ENCODE measurements at places on chromosomes 5 and 9.

- DNase-seq: no peak
These were observed 2.8 kb upstream of the PFN3 start for GRCh38 chr5:177403102-177403791.

- DNase-seq: no peak
These were observed 3.3 kb upstream of the IL31RA start for GRCh38 chr5:55847837-55848236.

- DNase-seq: no peak
These were observed 29.0 kb downstream of the ROPN1L start for GRCh38 chr5:10470669-10471068.

DNA sequence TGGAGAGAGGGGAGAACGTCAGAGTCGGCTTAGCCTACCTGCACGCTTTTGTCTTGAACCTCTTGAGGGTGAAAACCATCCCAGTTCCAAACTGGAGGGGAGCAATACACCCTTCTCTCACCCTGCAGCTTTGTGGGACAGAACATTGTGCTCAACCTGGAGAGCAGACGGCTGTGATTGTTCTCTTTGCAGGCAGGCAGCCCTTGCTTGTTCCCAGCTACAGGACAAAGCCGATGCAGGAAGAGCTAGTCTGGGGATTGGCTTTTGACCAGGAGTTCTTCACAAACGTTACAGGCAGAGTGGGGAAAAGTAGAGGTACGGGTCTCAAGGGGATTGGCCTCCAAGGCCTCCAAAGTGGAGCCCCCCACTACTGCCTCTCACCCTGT is 33.9 kb upstream of the ARHGAP26 start:
- DNase-seq: no peak

GRCh38 chr5:68140763-68141162 is 74.8 kb upstream of the PIK3R1 start:
- no peak for DNase-seq

DNA sequence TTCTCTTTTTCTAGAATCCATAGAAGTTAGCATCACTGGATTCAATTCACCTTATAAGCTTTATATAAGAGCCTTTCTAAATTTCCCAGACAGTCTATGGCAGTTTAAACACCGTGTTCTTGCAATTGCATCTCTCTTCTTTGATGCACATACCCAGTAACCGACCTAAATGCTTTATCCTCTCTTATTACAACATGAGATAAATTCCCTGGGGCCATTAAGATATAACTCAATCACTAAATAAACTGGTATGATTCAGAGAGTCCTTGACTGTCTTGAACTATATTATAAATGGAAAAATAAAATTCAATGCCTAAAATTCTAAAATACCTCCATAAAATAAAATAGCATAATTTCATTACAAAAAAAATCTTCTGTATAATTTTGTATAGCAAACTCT is 98.1 kb downstream of the DIRAS2 start:
- DNase-seq: no peak

GRCh38 chr5:87411586-87411972 is 1.2 kb downstream of the CCNH start:
- DNase-seq: no peak

DNA sequence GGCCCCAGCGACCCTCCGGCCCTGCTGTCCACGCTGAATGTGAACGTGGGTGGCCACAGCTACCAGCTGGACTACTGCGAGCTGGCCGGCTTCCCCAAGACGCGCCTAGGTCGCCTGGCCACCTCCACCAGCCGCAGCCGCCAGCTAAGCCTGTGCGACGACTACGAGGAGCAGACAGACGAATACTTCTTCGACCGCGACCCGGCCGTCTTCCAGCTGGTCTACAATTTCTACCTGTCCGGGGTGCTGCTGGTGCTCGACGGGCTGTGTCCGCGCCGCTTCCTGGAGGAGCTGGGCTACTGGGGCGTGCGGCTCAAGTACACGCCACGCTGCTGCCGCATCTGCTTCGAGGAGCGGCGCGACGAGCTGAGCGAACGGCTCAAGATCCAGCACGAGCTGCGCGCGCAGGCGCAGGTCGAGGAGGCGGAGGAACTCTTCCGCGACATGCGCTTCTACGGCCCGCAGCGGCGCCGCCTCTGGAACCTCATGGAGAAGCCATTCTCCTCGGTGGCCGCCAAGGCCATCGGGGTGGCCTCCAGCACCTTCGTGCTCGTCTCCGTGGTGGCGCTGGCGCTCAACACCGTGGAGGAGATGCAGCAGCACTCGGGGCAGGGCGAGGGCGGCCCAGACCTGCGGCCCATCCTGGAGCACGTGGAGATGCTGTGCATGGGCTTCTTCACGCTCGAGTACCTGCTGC is 839 bp downstream of the KCNV2 start:
- no peak for DNase-seq

DNA sequence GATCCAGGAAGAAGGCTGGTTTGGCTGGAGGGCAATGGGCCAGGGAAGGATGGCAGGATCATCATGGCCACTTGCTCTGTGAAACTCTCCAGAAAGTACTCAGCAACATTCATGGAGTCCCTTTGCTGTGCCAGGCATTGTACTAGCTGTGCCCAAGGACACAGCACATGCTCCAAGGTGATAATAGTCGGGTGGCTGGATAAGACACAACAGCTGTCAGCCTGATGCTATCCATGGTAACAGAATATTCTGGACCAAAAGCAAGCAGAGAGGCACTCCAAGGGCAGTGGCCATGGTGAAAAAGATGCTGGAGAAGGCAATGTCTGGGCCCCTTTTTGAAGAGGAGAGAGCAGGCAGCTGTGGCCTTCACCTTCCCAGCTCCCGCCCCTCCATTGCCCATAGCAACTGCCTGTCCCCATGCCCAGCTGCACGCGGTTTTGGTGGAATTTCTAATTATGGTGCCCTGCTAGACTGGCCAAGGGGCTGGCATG is 113.8 kb upstream of the CPEB4 start:
- no peak for DNase-seq

- DNase-seq: no peak
These were observed 70.6 kb downstream of the DCP2 start for GRCh38 chr5:113047234-113047633.

DNA sequence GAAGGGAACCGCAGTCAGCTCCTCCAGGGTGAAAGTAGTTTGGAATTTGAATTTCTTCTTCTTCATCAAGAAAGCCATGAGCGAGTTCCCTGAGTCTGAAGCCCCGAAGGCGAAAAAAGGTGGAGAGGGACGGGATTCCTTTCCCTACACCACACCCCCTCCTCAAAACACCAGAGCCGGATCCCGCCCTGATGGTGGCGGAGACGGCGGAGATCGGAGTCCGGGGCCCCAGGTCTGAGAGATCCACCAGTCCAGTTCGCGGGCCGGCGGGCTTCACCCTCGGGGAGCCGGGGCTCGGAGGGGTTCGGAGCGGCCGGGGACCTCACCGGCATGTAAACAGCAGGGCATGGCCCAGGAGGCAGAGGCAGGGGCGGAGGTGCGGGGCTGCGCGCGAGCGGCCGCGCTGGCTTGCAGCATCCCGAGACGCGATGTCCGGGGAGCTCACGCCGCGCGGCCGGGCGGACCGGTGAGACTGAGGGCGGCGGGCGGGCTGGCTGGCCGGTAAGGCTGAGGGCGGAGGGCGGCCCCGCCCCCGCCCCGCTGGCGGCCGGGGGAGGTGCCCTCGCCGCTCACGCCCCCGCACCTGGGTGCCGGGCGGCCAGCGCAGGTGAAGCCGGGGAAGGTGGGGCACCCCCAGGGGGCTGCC is 606 bp downstream of the EEIG1 start:
- peak; percentile 36 for DNase-seq

GRCh38 chr5:91127456-91128081 is 255.5 kb downstream of the ARRDC3 start:
- DNase-seq: no peak

DNA sequence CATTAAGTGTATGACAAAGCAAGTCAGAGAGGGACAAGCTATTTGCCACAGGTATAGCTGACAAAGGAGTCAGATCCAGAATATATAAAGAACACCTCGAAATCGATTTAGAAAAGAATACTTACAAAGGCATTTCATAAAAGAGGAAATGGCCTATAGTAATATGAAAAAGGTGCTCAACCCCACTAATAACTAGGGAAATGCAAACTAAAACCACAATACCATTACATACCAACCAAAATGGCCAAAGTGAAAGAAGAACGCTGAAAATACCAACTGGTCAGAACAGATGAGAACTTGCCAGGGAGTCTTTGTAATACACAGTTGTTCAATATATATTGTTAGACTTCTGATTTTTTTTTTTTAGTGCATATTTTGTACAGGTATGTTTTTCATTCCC is 152.9 kb downstream of the CDC42SE2 start:
- no peak for DNase-seq

GRCh38 chr5:134521841-134522240 is 3.6 kb upstream of the JADE2 start:
- no peak for DNase-seq

DNA sequence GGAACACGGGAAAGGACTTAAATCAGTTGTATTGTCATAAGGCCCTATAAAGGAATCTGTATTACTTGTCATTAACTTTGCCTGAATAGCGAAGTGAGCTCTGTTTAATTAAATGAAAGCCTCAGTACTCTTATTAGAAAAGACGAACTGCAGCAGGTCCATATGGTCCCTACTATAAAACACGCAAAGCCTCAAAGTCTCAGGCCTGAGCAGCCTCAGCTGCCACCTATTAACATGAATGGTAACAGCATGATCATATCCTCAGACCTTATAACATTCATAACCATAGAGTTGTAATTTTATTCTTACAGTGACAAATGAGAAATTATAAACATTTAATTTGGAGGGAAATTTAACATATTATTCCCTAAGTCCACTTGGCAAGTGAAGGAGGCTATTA is 1113.7 kb upstream of the WWC1 start:
- no peak for DNase-seq

DNA sequence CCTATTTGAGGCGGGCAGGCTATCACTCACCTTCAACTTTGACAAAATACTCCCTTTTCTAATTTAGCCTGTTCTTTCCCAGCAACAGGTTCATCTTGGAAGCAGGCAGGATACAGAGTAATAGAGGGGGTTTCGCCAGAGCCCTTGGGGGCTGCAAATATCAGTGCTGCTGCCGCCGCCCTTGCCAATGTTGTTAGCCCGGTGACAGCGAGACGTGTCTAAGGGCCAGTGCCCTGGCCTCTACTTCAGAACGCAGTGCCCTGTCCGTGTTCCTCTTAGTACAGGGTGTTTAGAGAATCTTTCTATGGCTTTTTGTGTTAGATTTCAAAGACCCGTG is 703 bp downstream of the FAM120AOS start:
- DNase-seq: no peak

GRCh38 chr5:156826150-156826549 is 23.9 kb upstream of the PPP1R2B start:
- no peak for DNase-seq

DNA sequence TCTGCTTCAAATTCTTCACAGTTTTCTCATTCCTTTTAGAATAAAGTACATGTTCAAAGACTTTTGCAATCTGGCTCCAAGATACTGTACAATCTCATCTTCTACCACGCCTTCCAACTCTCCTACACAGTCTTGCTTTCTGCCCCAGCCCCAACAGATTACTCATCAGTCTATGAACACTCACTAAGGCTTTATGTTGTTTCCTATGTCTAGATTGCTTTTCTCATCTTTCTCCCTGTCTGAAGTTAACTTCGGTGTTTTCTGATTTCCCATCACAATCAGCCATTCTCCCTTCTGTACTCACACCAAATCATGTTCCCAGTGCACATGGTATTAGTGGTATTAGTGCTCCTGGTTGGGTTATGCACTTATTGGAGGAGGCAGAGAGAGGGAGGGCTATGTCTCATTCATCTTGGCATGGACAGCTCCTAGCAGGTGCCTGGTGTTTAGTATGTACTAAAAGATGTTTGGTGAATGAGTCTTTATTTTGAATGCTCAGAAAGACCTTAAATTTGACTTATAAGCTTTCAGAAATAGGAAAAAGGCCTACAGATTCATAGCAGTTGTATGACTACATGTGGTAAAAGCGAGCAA is 44.0 kb upstream of the ZNF608 start:
- no peak for DNase-seq

DNA sequence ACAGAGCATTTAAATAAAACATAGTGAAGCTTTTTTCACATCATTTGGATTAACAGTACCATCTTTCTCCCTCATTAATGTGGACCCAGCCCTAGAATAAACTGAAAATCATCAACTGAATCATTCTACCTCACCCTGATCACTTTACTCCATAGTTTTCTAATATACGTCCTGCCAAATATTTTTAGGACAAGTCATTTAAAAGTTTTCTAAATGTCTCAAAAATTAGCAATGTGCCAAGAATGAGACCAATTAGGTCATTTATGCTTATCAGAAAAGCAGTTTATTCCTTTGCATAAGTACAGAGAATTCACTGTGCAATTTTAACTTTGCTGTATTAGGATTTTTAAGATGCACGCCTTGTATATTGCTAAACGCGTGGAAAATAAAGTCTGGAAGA is 284.4 kb downstream of the PIK3R1 start:
- DNase-seq: no peak

DNA sequence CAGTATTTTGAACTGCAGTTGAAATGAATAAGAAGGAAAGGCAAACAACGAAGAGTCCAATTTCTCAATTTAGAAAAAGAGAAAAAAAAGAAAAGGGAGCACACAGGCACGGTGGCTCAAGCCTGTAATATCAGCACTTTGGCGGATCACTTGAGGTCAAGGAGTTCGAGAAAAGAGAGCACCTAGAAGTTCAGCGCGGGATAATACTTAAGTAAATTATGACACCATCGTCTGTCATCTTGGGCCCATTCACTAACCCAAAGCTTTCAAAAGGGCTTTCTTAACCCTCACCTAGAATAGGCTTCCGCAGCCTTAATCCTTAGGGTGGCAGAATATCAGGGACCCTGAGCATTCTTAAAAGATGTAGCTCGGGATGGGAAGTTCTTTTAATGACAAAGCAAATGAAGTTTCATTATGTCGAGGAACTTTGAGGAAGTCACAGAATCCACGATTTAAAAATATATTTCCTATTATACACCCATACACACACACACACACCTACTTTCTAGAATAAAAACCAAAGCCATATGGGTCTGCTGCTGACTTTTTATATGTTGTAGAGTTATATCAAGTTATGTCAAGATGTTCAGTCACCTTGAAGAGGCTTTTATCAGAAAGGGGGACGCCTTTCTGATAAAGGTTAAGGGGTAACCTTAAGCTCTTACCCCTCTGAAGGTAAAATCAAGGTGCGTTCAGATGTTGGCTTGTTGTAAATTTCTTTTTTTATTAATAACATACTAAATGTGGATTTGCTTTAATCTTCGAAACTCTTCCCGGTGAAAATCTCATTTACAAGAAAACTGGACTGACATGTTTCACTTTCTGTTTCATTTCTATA is 602 bp upstream of the CD274 start:
- DNase-seq: no peak

GRCh38 chr9:37184905-37185867 is 64.8 kb downstream of the ZCCHC7 start:
- DNase-seq: no peak

All from endothelial cell (in vitro differentiated cells).